ENCODE measurements at places on chromosomes 4 and X.

- DNase-seq: no peak
These were observed 575.0 kb upstream of the NR3C2 start for GRCh38 chr4:149017002-149017734.

DNA sequence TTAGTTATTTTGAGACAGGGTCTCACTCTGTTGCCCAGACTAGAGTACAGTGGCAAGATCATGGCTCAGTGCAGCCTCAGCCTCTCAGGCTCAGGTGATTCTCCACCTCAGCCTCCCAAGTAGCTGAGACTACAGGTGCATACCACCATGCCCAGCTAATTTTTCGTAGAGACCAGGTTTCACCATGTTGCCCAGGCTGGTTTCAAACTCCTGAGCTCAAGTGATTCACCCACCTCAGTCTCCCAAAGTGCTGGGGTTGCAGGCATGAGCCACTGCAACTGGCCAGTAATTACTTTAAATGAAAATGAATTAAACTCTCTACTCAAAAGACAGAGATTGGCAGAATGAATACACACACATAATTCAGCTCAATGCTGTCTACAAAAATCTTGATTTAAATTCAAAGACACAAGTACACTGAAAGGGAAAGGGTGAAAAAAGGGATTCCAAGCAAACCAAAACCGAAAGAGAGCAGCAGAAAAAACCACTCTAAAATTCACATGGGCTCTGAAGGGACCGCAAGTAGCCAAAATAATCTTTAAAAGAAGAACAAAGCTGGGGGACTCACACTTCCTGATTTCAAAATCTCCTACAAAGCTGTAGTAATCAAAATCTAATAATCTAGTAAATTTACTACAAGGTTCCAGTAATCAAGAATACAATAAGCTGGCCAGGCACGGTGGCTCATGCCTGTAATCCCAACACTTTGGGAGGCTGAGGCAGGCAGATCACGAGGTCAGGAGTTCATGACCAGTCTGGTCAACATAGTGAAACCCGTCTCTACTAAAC lies 11.8 kb upstream of the SPON2 start:
- DNase-seq: no peak

- DNase-seq: no peak
These were observed 44.5 kb downstream of the BRWD3 start for GRCh38 chrX:80765220-80765625.

- no peak for DNase-seq
These were observed 12.4 kb upstream of the ARHGAP6 start for GRCh38 chrX:11678158-11678557.

DNA sequence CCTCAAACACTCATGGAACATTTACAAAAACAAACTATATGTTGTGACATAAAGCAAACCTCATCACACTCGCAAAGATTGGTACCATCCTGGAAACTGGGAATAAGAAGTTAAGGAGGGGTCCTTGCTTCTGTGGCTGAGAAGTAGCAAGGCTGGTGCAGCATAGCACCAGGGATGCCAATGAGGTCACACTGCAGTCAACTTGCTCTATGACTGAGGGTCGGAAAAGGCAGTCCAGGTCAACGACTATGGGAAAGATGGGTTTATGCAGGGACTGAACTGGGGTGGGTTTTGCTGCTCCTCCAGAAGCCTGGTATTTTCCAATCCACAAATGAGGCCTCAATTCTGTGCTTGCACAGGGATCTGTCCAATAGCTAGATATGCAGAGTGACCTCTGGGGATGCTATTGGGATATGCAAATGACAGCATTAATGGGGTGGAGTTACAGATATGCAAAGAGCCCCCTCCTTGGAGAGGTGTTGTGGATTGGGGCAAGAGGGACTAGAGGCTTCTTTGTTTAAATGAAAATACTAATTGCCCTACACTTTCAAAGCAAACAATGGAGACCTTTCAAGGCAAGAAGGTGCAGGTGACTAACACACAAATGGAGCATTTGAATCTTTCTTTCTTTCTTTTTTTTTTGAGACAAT lies 7.2 kb upstream of the IL13RA1 start:
- DNase-seq: no peak

DNA sequence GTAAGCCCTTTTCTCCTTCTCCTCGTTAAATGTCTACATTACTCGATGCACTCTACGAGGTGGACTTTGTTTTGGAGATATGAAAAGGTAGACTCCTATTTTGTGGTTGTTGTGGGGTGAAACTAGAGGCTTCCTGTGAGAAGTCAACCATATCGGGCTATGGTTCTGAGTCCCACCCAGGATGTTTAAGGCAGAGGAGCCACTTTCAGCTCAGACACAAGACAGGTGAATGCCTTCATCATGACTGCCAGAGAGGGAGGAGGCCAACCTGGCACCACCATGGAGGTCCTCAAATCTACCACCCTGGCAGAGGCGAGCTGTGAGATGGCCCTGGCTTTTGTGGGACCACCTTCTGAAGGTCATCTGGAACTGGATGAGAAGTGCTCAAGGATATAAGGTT lies 154.4 kb upstream of the KLF3 start:
- no peak for DNase-seq

DNA sequence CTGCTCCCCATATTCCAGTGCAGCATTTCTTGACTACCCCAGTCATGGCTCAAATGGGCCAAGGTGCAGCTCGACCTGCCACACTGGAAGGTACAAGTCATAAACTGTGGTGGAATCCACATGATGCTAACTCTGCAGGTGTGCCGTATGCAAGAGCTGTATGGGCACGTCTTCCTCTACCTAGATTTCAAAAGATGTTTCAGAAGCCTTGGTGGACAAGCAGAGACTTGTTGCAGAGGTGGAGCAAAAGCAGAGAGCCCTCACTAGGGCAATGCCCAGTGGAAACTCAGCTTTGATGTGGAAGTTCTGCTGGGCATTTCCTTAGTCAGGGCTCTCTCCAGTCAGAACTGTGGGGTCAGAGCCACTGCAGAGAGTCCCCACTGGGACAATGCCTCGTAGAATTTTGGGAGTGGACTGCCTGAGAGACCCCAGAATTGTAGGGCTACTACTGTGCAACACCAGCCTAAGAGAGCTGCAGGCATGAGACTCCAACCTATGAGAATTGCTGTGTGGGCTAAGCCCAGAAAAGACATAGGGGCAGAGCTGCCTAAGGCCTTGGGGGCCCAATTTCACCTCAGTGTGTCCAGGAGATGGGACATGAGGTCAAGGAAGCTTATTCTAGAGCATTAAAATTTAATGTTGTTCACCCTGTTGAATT lies 65.7 kb downstream of the BEX3 start:
- DNase-seq: no peak

DNA sequence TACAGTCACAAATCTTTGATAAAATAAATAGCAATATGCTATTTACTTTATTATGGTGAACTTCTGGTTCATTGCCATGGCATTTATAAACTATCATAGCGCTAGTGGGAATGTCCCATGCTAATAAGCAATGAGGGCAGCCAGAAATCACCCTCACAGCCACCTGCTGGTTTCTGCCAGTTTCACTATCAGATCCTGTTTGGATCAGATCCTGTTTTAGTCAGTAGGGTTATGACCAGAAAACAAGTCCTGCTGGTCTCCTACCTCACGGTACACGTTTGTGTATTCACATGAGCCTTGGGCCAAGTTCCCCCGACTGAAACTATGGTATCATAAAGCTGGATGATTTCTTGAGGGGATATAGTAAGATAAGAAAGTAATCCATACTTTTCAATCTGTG lies 17.7 kb downstream of the FOXR2 start:
- no peak for DNase-seq

GRCh38 chrX:16156692-16157331 lies 10.5 kb upstream of the MAGEB17 start:
- no peak for DNase-seq

GRCh38 chrX:123962794-123963373 lies 1.4 kb downstream of the STAG2 start:
- DNase-seq: peak; percentile 93

DNA sequence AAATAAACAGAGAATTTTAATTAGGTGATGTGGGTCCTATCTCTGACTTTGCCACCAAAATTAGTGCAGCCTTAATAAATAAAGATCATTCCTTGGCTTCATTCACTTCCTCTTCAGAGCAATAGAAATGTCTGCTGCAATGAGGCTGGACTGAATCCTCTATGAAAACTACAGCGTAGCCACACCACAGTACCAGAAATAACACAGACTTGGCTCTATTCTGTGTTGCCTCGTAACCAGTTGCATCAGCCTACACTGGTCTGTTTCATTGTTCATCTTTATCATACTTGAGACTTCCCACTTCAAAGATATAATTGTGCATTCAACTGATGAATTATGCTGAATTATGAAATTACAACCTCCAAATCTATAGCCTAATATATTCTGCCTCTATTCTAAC lies 15.8 kb downstream of the GLRA3 start:
- DNase-seq: no peak

- DNase-seq: no peak
These were observed 45.8 kb downstream of the TACR3 start for GRCh38 chr4:103673983-103674382.

DNA sequence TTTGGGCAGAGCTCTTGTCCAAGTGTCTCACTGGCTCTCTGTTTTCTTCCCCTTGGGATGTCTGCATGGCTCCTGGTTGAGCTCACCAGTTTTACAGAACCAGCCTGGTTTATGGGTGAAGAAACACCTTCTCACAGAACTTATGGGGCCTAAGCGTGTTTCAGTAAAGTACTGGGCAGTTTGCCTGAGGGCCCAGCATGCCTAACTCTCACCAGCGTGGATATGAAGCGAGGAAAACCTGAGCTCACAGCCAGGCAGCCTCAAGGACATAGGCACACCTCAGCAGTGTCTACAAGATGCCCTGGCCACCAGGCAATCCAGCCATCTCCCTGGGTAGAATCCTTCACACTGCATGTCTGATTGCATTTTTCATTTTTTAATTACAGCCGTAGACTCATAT lies 9.2 kb downstream of the NHSL2 start:
- DNase-seq: no peak

GRCh38 chr4:60890743-60891142 lies 309.4 kb upstream of the ADGRL3 start:
- no peak for DNase-seq

DNA sequence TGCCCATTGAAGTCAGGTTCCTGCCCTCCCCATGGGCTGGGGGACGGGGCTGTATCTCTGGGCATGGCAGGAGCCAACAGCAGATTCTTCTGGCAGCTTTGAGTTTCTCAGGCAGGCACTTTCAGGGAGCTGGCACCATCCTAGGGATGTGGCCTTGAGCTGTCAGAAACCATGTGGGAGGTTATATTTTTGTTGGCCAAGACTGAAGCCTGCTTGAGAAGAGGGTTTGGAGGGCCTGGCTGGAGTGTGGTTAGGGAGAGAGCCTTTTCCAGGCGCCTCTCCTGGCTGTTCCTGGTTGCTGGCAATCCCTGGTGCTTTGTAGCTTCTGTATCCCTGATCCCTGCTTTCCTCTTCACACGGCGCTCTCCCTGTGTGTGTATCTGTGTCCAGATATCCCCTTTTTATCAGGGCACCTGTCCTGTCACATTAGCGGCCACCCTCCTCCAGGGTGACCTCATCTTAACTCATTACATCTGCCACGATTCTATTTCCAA lies 30.6 kb upstream of the SORCS2 start:
- DNase-seq: no peak

GRCh38 chr4:123505095-123506010 lies 108.8 kb downstream of the SPRY1 start:
- DNase-seq: no peak

GRCh38 chrX:113962343-113962742 lies 621.5 kb upstream of the HTR2C start:
- DNase-seq: no peak

- DNase-seq: no peak
These were observed 165.9 kb upstream of the HHIP start for GRCh38 chr4:144480068-144480467.

- no peak for DNase-seq
These were observed 63.1 kb downstream of the ACOX3 start for GRCh38 chr4:8377103-8378075.

DNA sequence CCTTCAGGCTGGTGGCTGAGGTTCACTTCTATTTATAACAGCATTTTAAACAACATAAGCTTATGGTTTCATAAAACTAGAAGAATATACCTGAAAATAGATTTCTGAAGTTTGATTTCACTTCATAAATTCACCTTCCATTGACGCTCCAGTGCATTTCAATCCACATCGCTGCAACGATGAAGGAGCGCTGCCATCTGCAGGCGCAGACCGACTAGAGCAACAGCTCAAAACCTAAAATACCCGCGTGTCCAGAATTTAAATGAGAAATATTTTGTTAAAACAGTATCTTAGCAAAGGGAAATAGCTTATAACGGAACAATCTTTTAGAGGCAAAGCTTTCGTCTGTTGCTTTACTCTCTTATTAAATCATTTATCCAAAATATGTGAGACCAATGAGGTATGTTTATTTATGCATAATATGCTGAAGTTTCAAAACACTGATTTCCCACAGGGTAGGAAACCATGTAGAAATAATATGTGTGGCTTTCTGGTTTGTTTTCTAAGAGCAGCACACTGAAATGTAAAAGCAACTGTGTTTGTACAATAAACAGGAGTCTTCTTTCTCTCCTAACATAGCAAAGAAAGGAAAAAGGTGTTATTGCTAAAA lies 816.4 kb upstream of the FRG1 start:
- DNase-seq: no peak

DNA sequence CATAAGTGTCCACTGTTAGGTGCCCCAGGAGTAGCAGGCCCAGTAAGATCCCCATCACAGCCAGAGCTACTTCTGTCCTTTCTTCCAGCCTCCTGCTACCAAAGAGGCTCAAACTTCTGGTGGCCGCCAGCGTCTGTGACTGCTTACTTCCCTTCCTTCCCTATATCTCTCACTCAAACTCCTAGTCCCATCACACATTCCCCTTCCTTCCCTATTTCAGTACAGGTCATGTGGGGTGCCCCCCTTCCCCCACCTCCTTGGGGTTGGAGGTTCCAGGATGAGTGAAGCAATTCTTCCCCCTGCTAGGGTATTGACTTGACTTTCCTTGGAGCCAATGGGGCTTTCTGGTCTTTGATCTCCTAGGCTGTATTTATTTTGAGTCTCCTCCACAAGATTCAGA lies at the start of gene VSIG4:
Gene VSIG4, minus strand, starts transcription at position 137 of the 400 bp plus-strand sequence. Its CDS starts 82 bp downstream, at position 55.
- no peak for DNase-seq

- no peak for DNase-seq
These were observed 95.1 kb upstream of the STIM2 start for GRCh38 chr4:26765515-26765914.

- no peak for DNase-seq
These were observed 109.3 kb upstream of the USP9X start for GRCh38 chrX:40975951-40976350.

- DNase-seq: no peak
These were observed 198.7 kb downstream of the ENOX2 start for GRCh38 chrX:130704053-130705038.

DNA sequence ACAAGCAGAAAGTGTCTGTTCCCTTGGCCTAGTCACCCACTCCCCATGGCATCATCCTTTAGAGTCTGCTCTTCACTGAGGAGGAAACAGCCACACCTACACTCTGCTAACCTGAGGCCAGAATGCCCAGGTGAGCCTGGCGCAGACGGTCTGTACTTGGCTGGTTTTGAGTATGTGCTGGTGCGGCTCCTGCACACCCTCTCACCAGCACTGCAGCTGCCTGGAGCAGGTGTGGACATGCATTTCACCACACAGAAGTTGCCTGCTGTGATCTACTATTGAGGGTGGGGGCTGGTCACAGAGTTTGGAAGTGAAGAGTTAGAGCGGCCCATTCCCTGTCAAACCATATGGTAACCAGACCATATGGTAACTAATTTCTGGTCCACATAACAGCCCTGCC lies 39.5 kb downstream of the KANTR start:
- DNase-seq: peak; percentile 7

Measured in NCI-H1694 (cell line).